ENCODE measurements at places on chromosomes 7 and 10. TPM values are rescaled to one million over a fixed set of nuclear protein-coding genes. Genes with fewer than 3 reads are reported as not detected.

EEPD1 gene
- total RNA-seq: 11.5 TPM

ZNF239 gene
- 2.5 TPM for total RNA-seq

TBXAS1 gene
- total RNA-seq: 6.0 TPM

ZNF485 gene
- total RNA-seq: 1.8 TPM

ACBD7 gene
- total RNA-seq: not detected

NODAL gene
- not detected for total RNA-seq

SAMD8 gene
- total RNA-seq: 21.9 TPM

RSU1 gene
- 56.1 TPM for total RNA-seq

NEUROG3 gene
- not detected for total RNA-seq

HSPA12A gene
- total RNA-seq: 20.8 TPM

PRTFDC1 gene
- 7.1 TPM for total RNA-seq

SEMA3E gene
- 0.24 TPM for total RNA-seq

HOXA5 gene
- total RNA-seq: not detected

ENTPD1 gene
- 6.3 TPM for total RNA-seq

FFAR4 gene
- 0.24 TPM for total RNA-seq

DNAJB12 gene
- total RNA-seq: 25.6 TPM

GFRA1 gene
- 7.3 TPM for total RNA-seq

ACTR3C gene
- total RNA-seq: 5.7 TPM

EVX1 gene
- not detected for total RNA-seq

RASA4B gene
- 7.8 TPM for total RNA-seq

TET1 gene
- total RNA-seq: 3.1 TPM

CPSF4 gene
- 18.9 TPM for total RNA-seq

CABCOCO1 gene
- not detected for total RNA-seq

NAT16 gene
- total RNA-seq: not detected

SPDYE2B gene
- total RNA-seq: not detected

PHKG1 gene
- total RNA-seq: 31.2 TPM

THSD7A gene
- total RNA-seq: 1.5 TPM

TLX1 gene
- not detected for total RNA-seq

R3HCC1L gene
- 5.9 TPM for total RNA-seq

CTAGE8 gene
- total RNA-seq: 0.22 TPM

CTAGE15 gene
- not detected for total RNA-seq

TFPI2 gene
- total RNA-seq: 2.4 TPM

INA gene
- total RNA-seq: not detected

TMEM270 gene
- not detected for total RNA-seq

GNAT3 gene
- not detected for total RNA-seq

MOSPD3 gene
- 9.3 TPM for total RNA-seq

NUTM2E gene
- not detected for total RNA-seq

HABP2 gene
- not detected for total RNA-seq

ENKUR gene
- not detected for total RNA-seq

GTF2I gene
- total RNA-seq: 121 TPM

CCDC172 gene
- total RNA-seq: not detected

CPN1 gene
- total RNA-seq: not detected

OR9A2 gene
- not detected for total RNA-seq

RNF32 gene
- 0.30 TPM for total RNA-seq

BTBD16 gene
- not detected for total RNA-seq

DYNC1I1 gene
- 30.7 TPM for total RNA-seq

CADPS2 gene
- 20.8 TPM for total RNA-seq

BCAP29 gene
- total RNA-seq: 113 TPM

NYAP1 gene
- 0.54 TPM for total RNA-seq

TMEM140 gene
- total RNA-seq: 24.3 TPM

NPC1L1 gene
- 0.05 TPM for total RNA-seq

ITPRID1 gene
- not detected for total RNA-seq

PHTF2 gene
- 21.5 TPM for total RNA-seq

CCDC146 gene
- 11.0 TPM for total RNA-seq

HOXA6 gene
- not detected for total RNA-seq

PIK3AP1 gene
- total RNA-seq: 7.6 TPM

ADIRF gene
- 54.6 TPM for total RNA-seq

Data from Right ventricle myocardium inferior (tissue), 1 donor.